ENCODE measurements at places on chromosomes 7 and 10.

GRCh38 chr10:26448292-26448691 lies 10.2 kb downstream of the APBB1IP start:
- no peak for DNase-seq

- no peak for DNase-seq
Observed at GRCh38 chr7:36982766-36983165, 258.5 kb upstream of the AOAH start.

- no peak for DNase-seq
Observed at GRCh38 chr10:4352414-4352961, 473.5 kb upstream of the AKR1E2 start.

DNA sequence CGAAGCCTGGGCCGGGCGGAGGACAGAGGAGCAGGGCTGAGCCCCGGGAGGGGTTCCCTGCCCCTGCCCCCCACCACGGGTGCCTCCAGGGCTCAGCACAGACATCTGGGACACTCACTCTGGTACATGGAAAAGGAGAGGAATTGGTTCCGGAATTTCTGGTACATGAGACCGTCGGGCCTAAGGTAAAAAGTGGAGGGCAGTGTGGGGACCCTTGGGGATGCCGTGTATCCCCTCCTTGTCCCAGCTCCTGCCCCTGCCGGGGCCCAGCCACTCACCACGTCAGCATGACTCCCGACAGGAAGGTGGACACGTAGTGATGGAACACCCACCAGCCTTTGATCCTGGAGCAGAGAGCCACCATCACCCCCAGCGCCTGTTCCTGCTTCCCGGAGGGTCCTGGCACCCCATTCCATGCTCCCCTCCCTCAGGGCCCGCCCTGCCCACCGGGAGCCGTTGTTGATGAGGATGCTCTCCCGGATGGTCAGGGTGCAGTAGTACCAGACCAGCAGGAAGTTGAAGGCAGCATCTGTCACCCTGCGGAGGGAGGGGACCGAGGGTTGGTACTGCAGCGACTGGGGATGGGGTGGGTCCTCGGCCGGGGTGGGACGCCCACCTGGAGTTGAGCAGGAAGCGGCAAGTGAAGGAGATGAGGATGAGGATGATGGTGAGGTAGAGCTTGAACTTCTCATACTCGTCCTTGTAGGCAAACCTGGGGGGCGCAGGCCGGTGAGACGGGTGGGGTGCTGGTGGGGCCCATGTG lies 6.4 kb downstream of the TMEM120A start:
- no peak for DNase-seq

DNA sequence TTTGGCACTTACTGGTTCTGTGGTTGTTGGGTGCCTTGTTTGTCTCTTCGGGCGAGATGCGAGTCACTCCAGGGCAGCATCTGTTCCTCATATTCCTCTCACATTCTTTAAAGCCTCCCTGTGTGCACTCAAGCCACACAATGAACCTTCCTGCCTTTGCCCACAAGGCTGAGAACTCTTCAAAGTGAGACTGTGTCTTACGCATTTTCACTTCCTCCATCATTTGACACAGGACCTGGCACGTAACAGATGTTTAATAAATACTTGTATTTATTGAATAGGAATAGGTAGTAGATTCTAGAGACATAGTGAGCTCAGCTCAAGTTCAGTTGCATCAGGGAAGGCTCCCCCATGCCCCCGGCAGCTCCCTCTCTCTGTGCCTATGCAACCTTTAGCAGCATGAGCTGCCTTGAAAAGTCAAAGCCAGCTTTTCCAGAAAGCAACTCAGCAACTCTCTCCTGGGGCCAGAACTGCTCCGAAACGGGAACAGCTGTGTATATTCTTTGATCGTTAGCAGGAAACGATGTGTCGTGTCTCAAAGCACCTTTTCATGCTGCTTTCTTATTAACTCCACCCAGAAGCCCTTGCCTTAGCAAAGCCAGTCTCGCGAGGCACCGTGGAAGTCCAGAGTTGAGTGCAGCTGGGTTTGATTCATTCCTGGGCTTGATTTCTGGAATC lies 97.5 kb downstream of the PFKFB3 start:
- no peak for DNase-seq

- no peak for DNase-seq
Observed at GRCh38 chr10:70811881-70812280, 3.9 kb upstream of the SGPL1 start.

GRCh38 chr7:94251-94801 lies 98.0 kb upstream of the FAM20C start:
- no peak for DNase-seq

GRCh38 chr7:26549281-26549944 lies 257.8 kb downstream of the SNX10 start:
- no peak for DNase-seq

DNA sequence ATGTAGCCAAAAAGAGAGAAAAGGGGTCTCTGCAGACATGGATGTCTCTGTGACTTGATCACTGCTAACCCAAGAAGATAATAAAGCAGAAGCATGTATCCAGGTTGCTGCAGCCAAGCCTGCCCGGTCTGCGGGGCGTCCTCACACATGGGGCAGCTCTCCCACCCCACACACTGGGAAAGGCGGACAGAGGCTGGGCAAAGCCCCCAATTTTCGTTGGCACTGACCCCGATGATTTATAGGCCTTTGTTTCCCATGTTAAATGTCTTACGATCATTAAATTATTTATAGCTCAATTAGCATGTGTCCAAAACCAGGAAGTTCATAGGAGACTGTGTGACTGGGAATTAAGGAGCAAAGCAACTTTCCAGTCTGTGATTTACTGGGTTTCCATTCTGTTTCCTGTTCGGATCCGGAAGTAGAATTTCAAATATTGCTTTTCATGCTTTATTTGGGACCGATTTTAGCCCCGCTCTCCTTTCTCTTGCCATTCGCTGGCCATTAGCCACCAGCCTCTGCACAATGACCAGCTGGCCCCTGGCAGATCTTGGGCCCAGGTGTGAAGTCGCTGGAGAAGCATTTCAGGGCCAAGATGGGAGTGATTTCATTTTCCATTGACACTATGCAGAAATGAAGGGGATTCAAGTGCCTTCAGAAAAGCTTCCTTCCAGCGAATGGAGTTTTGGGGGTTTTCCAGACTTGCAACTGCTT lies 91.6 kb downstream of the EGFR start:
- DNase-seq = no peak

- no peak for DNase-seq
Observed at GRCh38 chr7:104963991-104964385, 50.0 kb upstream of the KMT2E start.

Data from NCI-H1436 (cell line).